ENCODE measurements at places on chromosomes 16 and 17. TPM values are rescaled to one million over a fixed set of nuclear protein-coding genes. Genes with fewer than 3 reads are reported as not detected.

Gene ZP2
- not detected for total RNA-seq

- H3K27ac ChIP-seq: no peak overlapping the region
- no peaks in the 10 kb centered on the region for H3K4me1 ChIP-seq
- H3K27me3 ChIP-seq: peaks cover 10% of the 10 kb centered on the region
These were observed 12.7 kb downstream of the SCN4A start for GRCh38 chr17:63960006-63960405.

DNA sequence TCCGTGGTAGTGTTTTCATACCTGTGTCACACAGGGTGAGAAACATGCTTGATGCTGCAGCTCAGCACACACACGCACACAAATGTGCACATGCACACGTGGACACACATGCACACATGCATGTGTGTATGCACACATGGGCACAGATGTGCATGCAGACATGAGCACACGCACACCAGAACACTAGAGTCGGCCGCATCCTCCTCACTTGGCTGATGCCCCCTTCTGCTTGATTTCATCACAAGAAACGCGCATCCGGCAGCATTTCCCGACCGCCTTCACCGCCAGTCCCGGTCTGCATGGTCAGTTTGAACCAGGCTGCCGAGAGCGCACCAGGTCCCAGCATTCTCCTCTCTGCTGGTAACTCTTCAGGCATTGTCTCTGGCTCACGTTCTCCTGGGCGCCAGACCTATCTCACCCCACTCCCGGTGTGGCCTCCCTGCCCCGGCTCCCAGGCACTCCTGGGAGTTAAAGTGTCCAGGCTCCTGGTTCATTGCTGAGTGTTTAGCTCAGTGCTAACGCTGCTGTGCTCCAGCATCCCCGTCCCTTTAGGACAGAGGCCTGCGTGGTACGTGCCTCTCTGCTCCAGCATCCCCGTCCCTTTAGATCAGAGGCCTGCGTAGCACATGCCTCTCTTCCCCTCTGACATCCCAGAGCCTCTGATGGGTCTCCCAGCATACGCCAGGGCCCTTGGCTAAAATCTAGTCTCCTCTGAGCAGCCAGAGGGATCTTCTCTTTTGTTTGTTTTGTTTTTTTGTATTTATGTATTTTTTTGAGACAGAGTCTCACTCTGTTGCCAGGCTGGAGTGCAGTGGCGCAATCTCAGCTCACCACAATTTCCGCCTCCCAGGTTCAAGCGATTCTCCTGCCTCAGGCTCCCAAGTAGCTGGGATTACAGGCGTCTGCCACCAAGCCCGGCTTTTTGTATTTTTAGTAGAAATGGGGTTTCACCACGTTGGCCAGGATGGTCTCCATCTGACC lies 16.0 kb downstream of the BAIAP2 start:
- H3K27ac ChIP-seq: peak overlapping the region; percentile 6
- no peaks in the 10 kb centered on the region for H3K36me3 ChIP-seq
- H3K4me3 ChIP-seq: no peak overlapping the region

GRCh38 chr17:7555320-7555948 lies 3.1 kb upstream of the TNFSF13 start:
- no peaks in the 10 kb centered on the region for H3K27me3 ChIP-seq
- H3K27ac ChIP-seq: no peak overlapping the region
- H3K4me3 ChIP-seq: no peak overlapping the region
- DNase-seq: no peak
- peaks cover 20% of the 10 kb centered on the region for H3K4me1 ChIP-seq
- H3K36me3 ChIP-seq: no peaks in the 10 kb centered on the region

DNA sequence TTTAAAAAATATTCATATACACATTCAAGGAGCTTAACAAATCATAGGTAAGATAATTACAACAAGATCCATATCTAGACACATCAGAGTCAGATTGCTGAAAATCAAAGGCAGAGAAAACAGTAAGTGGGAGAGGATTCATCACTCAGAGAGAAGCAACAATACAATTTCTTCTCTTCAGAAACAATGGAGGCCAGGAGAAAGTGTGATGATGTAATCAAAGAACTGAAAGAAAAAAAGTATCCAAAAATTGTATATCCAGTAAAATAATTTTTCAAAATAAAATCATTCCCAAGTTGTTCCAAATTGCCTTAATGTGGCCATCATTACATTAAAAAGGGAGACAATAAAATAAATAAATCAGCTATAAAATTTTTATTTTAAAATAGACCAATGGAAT lies 17.7 kb upstream of the ABCA6 start:
- no peaks in the 10 kb centered on the region for H3K36me3 ChIP-seq
- H3K4me1 ChIP-seq: no peaks in the 10 kb centered on the region
- DNase-seq: no peak
- no peaks in the 10 kb centered on the region for H3K27me3 ChIP-seq
- H3K4me3 ChIP-seq: no peak overlapping the region

Measured in osteocyte (in vitro differentiated cells).